Hematopoietic multipotent progenitor cell treated with erythropoietin and hydrocortisone succinate and interleukin-3 and kit ligand, for 17 days (in vitro differentiated cells): ENCODE measurements at places on chromosomes 6 and 20.

DNA sequence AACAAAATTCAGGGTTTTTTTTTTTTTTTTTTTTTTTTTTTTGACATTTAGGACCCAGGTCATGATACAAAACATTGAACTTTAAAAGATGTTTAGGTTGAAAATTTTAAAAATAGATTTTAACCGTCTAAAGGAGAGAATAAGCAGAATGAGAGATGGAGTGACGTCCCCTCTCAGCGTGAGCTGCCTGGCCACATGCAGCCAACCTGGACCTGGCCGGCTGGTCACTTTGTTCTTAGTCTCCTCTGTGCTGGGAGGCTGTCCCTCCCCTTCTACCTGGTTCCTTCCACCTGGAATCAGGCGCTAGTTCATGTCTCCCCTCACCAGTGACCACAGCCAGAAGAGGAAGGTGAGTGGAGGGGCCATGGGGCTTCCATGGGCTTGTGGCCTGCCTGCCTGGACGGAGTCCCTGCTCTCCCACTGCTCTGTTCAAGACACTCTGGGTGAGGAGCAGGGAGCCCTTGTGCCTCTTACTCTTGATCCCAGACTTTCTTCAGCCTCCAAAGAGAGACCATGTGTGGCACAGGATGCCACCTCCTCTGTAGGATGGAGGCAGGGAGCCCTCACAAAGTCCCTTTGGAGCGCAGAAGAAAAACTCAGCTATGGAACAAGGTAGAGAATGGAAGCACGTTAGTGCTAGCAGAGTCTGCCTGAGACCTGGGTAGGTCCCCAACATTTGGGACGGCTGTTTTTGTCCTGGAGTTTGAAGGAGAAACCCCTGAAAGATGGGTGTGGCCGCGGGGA is 31.7 kb downstream of the IRF4 start:
- DNase-seq: no peak

DNA sequence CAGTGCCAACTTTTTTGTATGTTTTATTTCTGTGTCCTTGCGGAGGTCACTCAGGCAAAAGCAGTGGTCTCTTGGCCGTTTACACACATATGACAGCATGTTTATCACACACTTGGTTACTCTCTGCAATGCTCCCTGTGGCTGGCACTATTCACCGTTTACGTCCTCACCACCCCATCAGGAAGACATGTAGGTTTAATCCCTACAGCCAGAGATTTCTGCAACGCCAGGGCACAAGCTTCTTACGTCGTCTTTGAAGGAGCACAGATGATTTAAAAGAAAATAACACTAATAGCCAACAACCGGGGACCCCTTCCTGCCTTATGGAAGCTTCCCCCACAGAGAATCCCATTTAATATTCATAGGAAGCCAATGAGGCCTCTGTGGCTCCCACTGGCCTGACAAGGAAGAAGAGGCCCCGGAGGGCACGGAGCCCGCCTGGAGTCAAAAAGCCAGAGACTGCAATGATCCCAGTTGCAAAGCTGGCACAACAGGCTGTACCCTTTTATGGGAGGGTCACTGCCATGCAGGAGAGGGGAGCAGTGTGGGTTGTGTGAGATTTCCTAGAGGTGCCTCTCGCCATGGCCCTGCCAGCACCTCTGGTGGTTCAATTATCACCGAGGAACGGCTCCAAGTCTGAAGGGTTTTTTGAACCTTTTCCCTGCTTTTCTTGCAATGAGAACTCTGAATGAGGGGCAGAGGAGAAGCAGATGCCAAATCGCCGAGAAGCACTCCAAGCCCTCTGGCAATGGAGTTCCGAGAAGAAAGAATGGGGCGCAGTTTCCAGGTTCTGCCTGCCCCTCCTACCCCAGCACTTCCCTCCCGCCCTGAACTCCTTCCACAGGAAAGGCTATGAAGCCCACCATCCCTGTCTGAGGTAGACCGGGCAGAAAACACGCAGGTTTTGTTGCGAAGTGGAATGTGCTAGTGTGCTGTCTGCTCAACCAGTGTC is 96.2 kb downstream of the THBS2 start:
- no peak for DNase-seq

GRCh38 chr20:13397300-13397724 is 176.2 kb downstream of the ISM1 start:
- no peak for DNase-seq

GRCh38 chr6:44829836-44830235 is 442.3 kb downstream of the CDC5L start:
- no peak for DNase-seq

GRCh38 chr20:21432911-21433310 is 35.6 kb upstream of the NKX2-4 start:
- DNase-seq: no peak

DNA sequence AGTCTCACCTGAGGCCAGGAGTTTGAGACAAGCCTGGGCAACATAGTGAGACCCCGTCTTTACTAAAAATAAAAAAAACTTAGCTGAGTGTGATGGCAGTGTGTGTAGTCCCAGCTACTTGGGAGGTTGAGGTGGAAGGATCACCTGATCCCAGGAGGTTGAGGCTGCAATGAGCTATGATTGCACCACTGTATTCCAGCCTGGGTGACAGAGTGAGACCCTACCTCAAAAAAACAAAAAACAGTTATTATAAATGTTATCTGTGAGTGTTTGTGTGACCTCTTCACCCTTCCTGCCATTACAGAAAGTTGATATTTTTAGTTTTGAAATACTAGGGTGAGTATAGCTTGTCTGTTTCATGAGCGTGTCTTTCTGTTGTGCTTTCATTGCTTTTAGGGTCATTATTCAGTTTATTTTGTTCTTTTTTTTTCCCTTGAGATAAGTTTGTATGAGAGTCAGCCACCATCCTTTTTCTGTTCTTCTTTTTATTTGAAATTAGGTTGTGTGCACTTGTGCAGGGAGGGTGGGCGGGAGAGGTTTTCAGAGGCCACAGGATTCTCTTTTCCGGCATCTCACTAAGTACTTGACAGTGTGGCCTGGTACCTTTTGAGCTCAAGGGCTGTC is 26.2 kb downstream of the CDYL start:
- DNase-seq: no peak

DNA sequence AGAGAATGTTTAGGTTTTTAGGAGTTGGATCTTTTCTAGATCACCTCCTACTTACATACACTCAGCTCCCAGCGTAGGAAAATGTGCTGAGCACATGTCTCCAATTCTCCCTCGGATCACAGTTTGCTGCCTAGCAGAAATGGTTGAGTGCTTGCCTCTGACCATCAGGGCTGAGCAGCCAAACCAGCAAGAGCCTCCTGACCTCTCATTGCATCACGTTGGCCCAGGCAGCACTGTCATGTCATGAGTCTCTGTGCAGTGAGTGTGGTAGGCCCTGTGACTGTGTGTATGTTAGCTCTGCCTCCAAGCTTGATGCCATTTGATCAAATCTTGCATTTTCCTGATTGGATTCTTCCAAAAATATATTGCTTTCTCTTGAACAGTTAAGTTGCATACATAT is 112.0 kb downstream of the LRRC1 start:
- no peak for DNase-seq

- no peak for DNase-seq
These were observed 98.6 kb upstream of the PCSK2 start for GRCh38 chr20:17128206-17128605.

DNA sequence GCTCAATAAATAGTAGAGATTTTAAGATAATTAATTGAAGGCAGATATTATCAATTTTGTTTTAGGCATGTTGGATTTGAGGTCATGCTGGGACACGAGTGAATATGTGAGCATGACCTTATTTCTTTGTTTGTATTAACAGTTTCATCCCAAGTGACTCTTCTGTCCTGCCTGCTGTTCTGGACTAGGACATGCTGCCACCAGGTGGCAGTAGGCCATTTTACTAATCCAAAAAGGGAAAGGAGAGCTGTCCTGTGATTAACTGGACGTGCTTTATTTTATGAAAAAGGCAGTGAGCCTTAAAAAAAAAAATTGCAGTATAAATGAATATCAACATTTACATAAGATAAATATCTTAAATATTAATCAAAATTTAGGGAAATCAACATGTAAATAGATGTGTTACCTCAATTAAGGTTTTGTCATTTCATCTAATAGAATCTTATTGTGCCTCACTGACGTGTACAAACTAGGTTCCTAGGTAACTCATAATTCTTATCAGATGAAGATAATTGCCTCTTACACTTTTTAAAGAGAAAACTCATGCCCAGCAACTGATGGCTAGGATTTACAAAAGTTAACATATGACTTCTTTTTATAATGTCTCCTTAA is 49.8 kb downstream of the FRK start:
- DNase-seq: peak; percentile 16

DNA sequence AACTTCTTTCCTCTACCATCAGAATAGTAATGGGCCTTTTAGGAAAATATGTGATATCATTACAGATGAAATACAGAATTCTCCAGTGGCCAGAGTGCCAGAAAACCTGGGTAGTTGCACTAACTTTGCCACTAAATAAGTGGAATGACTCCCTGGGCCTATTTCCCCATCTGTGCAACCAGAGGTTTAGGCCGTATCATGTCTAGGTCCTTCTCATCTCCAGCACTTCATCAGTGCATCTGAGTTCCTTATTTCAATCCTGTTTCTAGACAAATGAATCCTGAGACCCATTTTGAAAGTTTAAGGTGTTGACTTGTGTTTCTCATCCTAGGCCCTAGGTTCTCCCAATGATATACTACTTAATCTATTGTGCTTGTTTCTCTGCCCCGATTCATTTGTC is 236.2 kb downstream of the CD83 start:
- no peak for DNase-seq

GRCh38 chr20:10307359-10307735 is 88.7 kb downstream of the SNAP25 start:
- no peak for DNase-seq

DNA sequence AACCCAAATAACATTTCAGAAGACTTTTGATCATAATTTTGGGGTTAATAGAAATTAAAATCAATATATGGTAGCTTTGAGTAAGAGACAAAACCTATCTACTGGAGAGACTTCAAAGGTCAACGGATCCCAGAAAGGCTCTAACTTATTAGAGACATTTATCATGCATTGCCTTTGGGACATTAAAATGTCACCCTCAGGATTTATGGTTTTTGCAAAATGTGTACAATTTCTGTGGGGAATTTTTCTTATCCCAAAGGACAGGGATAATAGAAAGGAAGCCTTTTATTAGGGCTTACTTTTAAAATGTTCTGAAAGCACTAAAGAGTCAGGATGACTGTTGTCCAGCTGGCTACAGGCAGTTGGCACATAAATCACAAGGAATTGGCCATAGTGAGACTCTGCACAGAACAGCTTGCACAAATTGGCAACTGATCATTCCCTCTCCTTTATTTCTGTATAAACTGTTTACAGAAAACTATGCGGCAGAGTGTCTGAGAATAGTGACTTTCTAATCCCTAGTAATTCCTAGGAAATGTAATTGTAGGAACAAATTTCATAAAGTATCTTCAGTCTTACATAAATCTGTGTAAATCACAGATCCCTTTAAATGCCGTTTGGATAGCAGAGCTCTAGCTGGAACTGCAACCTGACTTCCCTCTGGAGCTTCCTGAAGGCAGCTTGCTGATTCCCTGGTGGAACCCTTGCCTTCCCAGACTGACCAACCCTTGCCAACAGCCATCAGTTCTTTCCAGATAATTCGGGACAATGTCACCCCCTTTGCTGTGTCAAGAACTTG is 201.1 kb upstream of the PREP start:
- no peak for DNase-seq

DNA sequence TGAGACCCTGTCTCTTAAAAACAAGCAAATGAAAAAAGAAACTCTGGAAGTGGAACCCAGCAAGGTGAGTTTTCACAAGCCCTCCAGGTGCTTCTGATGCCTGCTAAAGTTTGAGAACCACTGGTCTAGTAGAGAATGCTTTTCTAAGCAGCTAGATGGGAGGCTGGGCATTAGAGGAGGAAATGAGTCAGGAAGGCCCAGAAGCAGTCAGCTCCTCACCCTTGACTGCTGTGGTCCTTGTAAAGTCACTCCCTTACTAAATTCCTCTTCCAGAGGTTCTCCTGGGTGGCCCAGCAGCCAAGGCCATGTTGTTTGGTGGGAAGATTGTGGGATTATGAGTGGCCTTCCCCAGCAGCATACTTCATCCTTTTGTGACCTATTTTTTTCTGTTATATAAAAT is 52.0 kb upstream of the FYN start:
- DNase-seq: no peak

DNA sequence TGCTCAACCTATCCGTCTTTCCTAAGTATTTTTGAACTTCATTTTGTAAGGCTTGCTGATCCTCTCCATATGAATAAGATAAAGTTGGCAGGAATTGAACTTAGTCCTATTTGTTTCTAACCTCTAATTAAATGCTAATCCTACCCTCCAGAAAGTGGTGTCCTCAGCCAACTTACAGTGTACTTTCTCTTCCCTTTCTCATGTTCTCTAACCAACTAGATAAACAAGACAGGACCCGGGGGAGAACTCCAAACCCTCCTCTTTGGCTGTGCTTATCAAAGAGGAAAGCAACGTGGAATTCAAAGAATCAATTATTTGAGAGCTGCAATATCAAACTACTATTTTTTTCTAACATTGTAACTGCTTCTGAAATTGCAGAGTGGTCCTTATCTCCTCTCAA is 56.5 kb upstream of the NRSN1 start:
- no peak for DNase-seq

DNA sequence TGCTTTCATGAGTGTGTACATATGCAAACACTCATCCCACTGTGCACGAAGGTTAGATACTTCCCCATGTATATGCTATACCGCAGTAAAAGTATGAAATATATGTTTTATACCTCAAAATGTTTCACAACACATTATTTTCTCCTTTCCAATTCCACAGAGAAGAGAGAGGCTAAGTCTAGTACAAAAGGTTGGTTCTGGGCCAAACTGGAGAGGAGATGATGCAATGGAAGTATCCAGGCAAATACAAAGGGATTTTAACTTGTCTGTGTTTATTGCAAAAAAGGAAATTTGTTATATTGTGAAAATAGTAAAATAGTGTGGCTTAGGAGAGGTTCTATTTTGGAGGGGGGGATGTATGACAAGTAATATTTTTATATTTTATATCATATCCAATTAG is 112.6 kb downstream of the PLCB1 start:
- DNase-seq: no peak

DNA sequence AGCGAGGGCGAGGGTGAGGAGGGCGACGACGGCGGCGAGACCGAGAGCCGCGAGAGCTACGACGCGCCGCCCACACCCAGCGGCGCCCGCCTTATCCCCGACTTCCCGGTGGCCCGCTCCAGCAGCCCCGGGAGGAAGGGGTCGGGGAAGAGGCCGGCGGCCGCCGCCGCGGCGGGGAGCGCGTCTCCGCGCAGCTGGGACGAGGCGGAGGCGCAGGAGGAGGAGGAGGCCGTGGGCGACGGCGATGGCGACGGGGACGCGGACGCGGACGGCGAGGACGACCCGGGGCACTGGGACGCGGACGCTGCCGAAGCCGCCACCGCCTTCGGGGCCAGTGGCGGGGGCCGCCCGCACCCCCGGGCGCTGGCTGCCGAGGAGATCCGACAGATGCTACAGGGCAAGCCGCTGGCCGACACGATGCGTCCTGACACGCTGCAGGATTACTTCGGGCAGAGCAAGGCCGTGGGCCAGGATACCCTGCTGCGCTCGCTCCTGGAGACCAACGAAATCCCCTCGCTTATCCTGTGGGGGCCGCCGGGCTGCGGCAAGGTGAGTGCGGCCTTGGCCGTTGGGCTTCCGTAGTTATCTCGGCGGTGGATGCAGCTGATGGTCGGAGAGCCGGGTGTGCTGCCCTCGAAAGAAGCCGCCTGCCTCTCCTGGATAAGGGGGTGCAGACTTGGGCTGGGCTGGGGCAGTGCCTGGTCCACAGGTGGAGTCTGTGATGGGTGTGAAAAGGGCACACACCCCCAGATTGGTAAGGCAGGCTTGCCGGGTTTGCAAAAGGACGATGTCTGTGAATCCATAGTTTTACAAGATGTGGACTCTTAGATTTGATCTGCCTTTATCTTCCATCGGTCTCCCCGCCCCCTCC is 938 bp downstream of the WRNIP1 start:
- peak; percentile 80 for DNase-seq

- DNase-seq: no peak
These were observed 72.2 kb downstream of the ATXN1 start for GRCh38 chr6:16688984-16689636.
